NCI-H2227 treated with DMSO at 0.1 percent for 48 hours (cell line): ENCODE measurements at places on chromosomes 1 and 21.

DNA sequence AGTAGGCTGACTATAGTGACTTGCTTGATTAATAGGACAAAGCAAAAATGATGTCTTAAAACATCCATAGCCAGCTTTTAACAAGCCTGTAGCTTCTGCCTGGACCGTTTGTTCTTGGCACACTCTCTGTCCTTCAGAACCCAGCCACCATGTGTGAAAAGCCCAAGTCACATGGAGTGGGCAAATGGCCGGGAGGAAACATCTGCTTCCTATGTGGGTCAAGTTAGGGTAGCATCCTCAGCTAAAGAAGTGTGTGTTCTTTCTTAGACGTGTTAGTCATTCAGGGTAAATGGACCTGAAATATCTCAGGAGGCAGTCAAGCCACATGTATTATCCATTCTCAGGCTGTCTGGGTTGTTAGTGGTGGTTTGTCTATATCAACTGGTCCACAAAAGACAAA is 23.4 kb downstream of the RD3 start:
- no peak for DNase-seq

GRCh38 chr21:36773117-36773516 is 74.2 kb downstream of the SIM2 start:
- DNase-seq: no peak

GRCh38 chr1:235009561-235010306 is 118.9 kb downstream of the TOMM20 start:
- no peak for DNase-seq

GRCh38 chr1:100482748-100483147 is 55.2 kb upstream of the GPR88 start:
- DNase-seq: no peak

DNA sequence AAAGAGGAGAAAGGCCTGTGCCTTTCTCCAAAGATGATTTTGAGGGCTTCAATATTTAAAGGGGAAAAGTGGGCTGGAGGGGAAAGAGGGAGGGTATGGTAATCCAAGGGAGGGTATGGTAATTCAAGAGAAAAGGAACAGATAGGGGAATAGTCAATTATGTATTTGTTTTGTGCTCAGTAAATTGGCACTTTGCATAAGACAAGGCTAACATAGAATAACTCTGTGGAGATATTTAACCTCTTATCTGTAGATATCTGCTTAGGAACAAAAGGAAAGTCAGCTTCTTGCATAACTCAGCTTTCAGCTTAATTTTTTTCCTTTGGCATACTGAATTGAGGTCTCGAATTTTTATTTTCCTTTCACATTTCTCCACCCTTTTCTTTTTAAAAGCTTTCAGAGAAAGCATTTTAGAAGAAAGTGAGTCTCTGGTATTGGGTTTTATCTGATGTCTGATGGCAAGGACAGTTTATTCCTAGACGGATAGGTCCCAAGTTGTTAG is 119.9 kb upstream of the F3 start:
- DNase-seq: no peak

DNA sequence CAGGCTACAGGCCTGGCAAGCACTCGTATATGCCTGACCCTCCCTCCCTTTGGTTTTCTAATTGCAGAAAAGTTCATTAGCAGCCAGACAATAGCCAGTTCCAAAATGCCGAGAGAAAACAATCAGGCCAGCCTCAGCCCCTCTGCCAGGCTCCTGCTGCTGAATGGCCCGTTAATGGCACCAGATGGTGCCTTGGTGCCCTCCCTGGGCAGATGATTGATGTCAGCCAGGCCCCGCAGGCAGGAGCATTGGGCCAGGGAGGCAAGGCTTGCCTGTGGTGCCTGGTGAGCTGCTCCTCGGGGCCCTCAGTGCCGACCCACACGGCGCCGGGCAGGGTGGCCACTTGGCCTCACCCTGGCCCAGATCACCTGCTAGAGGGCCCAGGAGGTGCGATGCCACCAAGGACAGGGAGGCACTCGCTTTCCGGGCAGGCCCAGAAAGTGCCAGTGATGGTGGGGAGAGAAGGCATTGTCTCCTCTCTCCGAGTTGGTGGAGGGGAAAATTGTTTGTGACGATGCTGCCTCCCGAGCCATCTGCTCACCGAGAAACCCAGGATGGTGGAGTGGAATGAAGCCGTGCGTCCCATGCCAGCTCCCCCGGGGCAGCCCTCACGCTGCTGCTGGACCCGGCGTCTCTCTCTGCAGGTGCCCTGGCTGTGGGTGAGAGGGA is 28.1 kb downstream of the QSOX1 start:
- no peak for DNase-seq

- DNase-seq: no peak
These were observed 19.4 kb downstream of the LRP8 start for GRCh38 chr1:53308506-53308905.

DNA sequence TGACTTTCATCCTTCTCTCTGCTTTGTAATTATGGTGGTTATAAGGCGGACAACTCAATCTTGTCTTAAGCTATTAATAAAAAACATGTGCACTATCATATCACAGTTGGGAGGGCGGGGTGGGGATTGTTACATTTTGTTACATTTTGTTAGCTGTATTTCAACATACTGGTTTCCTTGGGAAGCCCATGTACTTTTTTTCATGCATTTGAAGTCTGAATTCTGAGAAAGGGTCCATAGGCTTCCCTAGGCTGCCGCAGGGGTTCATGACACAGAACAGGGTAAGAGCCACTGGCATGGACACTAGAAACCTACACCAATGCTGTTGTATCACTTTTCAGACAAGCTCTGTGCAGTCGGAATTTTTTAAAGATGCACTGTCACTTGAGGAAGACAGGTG is 178.8 kb downstream of the ETS2 start:
- DNase-seq: no peak

GRCh38 chr1:158942490-158942889 is 11.1 kb downstream of the PYHIN1 start:
- no peak for DNase-seq

DNA sequence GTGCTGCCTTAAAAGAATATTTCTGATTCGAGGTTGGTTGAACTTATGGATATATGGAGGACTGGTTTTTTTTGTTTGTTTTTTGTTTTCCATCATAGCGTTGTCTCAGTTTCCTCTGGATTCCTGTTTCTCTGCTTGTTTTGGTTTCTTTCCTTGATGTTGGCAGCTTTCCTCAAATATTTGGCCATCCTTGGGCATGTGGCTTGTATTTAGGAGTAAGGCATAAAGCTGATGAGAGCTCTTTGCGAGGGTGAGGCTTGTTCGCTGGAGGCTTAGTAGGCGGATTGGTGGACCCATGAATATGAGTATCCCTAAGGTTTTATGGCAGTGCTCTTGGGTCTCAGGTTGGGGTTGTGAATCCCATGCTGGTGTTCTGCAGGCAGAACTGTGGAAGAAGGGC is 22.9 kb downstream of the DYRK1A start:
- no peak for DNase-seq

DNA sequence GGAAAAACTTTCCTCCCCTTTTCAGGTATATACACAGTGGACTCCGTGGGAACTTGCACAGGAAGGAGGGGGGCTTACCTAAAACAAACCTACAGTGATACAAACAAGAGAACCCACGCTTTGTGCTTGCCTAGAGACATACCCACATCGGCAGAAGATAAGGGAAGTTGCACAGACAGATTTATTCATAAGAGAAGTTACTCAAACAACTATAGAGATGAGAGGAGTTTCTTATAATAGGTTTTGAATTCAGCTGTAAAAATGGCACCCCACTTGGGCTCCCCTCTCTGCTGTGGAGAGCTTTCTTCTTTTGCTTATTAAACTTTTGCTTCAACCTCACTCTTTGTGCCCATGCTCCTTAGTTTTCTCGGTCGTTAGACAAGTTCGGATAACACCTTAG is 1.8 kb upstream of the DUSP12 start:
- no peak for DNase-seq

DNA sequence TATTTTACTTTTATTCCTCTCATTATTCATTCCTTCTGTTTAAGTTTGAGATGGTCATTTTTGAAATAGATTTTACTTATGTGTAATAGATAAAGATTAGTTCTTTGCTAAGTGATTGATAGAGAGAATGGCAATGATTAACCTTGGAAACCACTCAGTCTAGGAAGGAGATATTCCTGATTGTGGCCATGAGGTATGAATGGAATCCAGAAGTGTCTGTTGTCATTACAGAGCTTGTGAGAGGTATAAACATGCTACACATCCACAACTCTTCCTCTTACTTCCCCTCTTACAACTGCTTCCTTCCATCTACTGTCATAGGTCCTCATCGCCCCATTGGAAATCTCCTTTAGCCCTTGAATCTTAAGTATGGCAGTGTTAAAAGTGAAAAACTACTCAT is 988.8 kb upstream of the B3GALT2 start:
- no peak for DNase-seq

GRCh38 chr1:172397221-172397620 is 23.3 kb upstream of the C1orf105 start:
- no peak for DNase-seq

DNA sequence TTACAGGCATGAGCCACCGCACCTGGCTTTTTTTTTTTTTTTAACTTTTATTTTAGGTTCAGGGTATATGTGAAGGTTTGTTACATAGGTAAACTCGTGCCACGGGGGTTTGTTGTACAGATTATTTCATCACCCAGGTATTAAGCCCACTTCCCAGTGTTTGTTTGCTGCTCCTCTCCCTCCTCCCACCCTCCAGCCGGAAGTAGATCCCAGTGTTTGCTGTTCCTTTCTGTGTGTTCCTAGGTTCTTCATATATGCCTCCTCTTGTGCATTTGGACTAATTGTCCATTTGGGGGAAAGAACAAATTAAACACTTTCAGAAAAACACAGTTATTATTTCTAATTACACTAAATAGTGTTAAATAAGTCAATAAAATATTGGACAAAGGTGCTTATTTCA is 1.1 kb upstream of the SLC2A7 start:
- DNase-seq: no peak

DNA sequence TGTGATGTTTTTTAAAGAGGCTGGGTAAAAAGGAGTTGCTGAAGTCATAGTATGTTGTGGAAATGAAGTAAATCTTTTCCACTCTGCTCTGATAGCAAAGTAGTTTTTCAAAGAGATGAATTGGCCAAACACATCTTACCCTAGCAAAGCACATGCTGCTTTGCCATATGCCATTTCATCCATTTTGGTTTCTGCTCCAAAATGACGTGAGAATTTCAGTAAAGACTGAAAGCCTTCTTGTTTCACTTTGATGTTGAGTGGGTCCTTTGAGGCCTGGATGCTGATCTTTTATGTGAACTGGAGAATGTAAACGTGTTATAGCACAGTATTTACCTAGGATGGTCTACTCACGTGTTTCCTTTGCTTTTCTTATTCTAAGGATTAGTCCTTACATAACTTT is 73.3 kb upstream of the PGD start:
- DNase-seq: no peak

- DNase-seq: no peak
These were observed 135.8 kb upstream of the AJAP1 start for GRCh38 chr1:4518621-4519020.

GRCh38 chr1:41532206-41532975 is 47.9 kb upstream of the EDN2 start:
- no peak for DNase-seq

DNA sequence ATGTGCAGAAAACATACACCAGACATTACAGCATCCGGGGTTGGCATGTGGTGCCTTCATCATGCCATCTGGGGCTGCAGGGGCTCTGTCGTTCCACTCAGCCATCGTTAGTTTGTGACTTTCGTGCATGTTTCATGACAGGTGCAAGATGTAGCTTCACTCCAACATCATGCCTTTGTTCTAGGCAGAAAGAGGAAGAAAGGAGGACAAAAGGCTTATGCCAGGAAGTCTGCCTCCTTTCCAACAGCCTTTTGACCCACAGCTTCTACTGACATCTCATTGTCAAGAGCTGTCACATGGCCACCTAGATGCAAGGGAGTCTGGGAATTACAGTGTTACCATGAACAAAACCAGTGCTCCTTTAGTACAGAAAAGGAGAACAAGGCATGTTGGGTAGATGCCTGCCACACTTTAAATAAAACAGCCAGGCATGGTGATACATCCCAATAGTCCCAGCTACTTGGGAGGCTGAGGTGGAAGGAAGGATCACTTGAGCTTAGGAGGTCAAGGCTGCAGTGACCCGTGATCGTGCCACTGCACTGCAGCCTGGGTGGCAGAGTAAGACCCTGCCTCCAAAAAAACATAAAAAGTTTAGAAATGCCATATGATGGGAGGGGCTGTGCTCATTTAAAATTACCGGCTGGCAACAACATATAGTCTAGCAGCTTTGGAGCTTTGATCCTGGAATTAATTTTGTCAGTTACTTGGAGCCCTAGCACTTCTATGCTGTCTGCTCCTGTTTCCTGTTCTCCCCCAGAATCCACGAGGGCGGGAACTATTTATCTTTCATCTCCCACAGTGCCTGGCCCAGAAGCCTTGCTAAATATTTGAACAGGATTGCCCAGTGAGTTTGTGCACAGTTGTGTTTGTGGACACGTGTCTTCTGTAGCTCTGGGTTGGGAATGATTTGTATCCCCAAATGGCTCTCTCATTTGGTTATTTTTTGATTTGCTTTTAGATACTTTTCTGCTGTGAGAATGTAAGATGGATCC is 7.4 kb downstream of the DOP1B start:
- DNase-seq: no peak

- DNase-seq: peak; percentile 81
These were observed 113.5 kb downstream of the MAP3K21 start for GRCh38 chr1:233440951-233441401.

- no peak for DNase-seq
These were observed 2.5 kb downstream of the MUL1 start for GRCh38 chr1:20505488-20505887.

- no peak for DNase-seq
These were observed 35.5 kb downstream of the EPHA2 start for GRCh38 chr1:16120407-16120806.

DNA sequence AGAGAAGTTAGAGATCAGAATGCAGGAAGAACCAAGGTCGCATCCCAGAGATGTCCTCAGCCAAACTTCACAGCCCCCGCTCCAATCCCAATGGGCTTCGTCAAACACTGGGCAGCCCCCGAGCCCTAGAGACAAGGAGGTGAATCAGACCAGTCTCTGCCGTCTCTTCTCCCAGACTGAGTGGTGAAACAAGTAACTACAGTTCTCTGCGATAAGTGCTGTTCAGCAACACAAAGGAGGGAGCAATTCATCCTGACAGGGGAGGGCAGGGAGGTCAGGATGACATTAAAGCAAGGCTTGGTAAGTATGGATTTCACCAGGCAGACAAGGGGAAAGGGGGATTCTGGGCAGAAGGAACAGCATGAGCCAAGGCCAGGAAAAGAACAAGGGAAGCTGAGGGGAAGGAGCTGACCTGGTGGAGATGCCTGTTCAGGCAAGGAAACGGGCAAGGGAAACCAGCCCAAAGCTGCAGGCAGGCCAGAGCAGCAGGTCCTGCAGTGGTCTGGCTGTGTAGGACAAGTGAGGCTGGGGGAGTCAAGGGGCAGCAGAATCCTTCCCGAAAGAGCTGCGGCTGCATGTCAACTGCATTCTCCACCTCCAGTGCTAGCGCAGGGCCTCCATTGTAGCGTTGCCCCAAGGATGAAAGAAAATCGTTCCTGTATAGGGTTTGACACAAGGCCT is 13.6 kb upstream of the ERI3 start:
- peak; percentile 68 for DNase-seq

GRCh38 chr1:158691907-158692306 is 5.4 kb upstream of the SPTA1 start:
- DNase-seq: no peak

GRCh38 chr1:110088739-110089316 is 18.4 kb upstream of the ALX3 start:
- DNase-seq: no peak
